Right renal pelvis (tissue), 4 donors: ENCODE measurements at places on chromosomes 2 and 18.
A peak's percentile ranks its signal among the peaks of the same experiment; 100 is the strongest.

GRCh38 chr2:44441200-44441599 lies 79.5 kb downstream of the CAMKMT start:
- no peak for DNase-seq

DNA sequence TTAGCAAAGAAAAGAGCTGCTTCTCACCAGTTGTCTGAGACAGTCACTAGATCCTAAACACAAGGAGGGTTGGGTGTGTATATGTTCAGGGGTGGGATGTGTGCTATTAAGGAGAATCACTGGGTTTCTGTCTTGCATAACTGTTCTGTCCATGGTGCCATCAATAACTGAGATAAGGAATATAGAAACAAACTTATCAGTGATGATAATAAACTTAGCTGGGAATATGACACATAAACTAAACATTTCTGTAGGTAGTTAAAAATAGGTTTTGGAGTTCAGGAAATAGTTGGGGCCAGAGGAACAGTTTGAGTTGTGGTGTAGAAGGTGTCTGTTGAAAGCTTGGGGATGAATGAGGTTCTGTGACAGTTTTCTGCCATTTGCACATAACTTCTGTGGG lies 17.4 kb downstream of the NAPG start:
- no peak for DNase-seq

DNA sequence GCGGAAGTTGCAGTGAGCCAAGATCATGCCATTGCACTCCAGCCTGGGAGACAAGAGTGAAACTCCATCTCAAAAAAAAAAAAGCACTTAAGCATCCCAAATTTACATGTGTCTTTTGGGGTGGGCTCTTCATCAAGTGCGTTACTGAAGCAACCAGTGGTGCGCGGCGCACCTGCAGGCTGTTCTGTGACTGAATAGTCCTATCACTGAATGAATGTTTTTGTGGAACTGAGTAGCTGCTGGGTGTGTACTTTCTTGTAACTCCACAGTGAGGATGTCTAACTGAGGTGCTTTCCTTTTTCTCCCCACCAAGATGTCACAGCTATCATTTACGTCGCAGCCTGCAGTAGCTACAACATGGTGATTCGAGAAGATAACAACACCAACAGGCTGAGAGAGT lies 17.0 kb downstream of the CHMP1B start:
- DNase-seq = no peak

GRCh38 chr2:204170411-204170810 lies 233.8 kb downstream of the ICOS start:
- no peak for DNase-seq

- no peak for DNase-seq
Measured at GRCh38 chr2:113198048-113198789, 24.4 kb downstream of the PSD4 start.

DNA sequence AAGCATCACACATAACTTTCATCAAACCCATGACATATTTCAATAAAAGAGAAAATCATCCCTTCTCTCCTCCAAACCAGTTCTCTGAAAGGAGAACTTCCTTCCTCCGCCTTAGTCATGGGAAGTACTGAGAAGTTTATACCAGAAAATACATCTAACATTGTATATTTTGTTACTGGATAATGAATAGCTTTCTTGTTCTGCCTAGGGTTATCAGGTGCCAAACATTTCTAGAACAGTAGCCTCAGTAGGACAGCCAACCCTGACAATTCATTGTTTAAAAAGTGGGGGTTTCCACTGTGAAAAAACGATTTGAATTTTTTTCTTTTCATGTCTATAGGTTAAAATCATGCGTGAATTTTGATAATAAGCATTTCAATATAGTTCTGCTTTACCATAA lies 16.0 kb upstream of the DAW1 start:
- DNase-seq = no peak

DNA sequence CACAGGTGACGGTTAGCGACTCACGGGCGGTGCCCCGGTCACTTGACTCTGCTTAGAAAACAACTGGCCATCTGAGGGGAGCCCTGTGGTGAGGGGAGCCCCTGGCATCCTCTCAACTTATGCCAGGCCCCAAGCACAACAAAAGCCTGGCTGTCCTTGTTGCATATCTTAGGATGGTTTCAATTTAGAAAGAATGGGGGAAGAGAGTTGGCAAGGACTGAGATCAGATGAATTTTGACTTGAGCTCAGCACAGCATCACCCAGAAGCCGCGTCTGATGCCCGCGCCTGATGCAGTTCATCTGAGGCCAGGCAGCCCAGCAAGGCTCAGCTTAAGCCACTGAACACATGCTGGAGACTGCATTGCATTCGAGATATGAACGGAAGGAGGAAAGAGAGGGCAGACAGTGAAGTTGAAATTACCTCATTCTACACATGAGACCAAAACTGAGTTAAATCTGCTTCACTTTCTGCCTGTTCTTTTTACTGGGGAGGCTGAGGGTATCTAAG lies 36.8 kb downstream of the MYT1L start:
- DNase-seq = no peak

- DNase-seq = no peak
Measured at GRCh38 chr18:1784113-1784512, 787.2 kb downstream of the METTL4 start.

- DNase-seq = no peak
Measured at GRCh38 chr2:7607441-7608173, 690.4 kb downstream of the RNF144A start.

DNA sequence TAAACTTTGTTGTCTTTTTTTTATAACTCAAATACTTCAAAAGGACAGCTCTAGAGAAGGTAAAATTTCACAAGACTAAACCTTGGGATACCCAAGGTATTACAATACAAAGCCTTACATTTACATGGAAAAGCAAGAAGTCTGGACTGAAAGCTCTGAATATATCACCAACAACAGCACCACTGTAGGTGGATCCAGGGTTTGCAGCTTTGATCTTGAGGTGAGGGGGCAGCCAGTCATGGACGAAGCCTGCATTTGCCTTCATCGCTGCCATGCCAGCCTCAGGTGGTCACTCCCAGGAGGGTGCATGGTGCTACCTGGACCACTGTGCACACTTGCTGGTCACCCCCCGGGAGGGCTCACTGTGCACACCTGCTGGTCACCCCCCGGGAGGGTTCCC lies 36.6 kb downstream of the RBFA start:
- no peak for DNase-seq

DNA sequence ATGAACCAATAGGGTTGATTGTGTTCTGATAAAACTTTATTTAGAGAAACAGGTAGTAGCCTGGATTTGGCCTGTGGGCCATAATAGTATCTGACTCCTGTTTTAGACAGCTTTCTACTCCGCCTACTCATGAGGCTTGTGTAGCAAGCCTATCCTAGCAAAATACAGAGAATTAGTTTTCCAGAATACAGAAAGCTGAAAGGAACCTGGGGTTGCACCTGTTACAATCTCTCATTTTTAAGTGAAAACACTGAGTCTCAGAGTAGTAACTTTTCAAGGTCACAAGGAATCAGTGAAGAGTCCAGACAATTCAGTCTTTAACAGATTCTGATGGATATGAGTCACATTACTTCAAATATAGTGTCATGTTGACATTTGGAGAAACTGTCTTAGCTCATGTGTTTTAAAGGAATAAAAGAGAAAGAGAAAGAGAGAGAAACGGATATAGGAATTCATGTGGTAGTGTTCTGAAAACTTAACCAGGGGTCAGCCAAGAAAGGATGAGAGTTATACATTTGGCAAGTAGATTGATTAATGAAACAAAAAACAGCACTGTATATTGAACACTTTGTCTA lies 17.0 kb downstream of the ARHGAP28 start:
- no peak for DNase-seq

DNA sequence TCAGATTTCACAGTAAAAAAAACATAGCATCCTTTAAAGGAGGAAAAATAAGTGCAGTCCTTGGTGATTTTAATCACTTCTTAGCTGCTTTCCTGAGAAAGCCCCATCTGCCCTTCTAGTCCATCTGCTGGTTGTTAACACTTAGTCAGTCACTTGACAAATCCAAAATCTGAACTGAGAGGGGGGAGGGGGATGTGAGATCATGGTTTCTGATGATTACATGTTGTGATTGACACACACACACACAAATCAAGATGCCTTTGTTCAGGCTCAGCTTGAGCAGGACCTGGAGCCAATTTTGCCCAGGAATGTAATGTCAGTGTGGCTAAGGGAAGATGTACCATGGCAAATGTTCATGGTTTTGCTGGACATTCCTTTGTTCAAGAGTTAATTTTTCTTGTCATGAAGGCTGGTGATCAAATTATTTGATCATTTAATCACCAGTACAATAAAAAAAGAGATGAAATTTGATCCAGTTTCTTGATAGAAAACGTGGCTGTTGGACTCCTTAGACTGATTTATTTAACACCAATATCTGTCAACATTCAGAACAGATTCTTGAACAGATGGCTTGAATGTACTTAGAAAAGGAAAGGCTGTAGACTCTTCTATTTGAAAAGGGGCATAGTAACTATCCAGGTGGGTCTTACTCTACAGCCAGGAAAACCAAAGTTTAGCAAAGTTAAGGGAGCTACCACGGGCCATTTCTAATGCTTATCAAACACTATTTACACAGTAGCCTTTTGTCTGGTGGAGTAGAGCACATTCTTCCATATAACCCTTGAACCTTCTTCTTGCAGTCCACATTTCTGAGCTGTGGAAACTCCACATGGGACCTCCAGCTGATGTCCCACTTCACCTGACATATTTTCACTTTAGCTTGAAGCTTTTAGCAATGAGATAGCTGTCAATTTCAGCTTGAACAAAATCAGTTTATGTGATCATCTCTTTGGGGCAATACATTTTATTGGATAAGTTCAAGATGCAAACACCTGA lies 408.7 kb downstream of the PIK3C3 start:
- DNase-seq = no peak

GRCh38 chr2:221505605-221506004 lies 66.5 kb downstream of the EPHA4 start:
- DNase-seq = no peak

DNA sequence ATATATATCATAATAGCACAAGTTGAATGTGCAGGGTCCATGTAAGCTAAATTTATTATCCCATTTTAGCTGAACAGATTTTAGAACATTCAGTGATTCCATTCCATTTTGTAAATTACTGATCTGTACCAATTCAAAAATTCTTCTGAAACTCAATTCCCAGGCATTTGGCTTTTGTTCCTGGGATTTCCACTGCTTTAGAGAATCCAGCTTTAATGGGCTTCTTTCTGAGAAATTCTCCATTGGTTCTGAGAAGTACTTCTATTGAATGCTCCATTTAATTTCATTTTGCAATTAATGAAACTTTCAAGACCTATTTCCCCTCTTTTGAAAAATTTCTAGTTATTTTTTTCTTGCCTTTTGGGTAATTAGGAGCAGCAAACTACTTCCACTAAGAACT lies 36.8 kb downstream of the BCL2 start:
- DNase-seq = no peak

DNA sequence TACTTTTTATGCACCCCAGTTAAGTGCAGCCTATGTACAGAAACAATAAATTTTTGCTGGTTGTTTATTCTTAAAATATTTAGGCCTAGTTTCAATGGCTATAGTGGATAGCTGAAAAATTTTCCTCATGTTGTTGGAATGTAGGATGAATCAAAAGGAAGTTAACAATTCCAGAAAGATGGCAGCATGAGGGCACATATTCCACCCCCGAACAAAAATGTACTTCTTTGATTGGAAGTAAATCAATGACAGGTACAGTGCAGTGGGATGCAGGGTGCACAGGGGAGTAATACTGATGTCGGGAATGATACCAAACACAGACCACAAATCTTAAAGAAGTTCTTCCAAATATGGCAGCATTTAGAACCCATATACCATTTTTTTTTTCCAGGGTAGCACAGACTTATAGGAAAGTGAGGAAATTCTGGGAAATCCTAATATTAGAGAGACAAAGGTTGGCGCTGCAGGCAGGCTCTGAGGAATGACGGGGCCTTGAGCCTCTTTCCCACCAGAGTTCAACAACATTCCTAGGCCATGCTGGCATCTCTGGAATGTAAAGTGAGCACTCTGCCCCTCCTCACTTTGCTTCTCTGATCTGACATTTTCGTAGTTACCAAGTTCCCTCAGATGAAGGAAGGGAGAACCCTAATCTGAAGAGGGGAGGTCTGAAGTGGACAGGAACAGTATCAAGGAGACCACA lies 36.6 kb upstream of the IKZF2 start:
- peak; percentile 36 for DNase-seq

- DNase-seq = no peak
Measured at GRCh38 chr2:219335373-219335786, 2.8 kb upstream of the RESP18 start.

DNA sequence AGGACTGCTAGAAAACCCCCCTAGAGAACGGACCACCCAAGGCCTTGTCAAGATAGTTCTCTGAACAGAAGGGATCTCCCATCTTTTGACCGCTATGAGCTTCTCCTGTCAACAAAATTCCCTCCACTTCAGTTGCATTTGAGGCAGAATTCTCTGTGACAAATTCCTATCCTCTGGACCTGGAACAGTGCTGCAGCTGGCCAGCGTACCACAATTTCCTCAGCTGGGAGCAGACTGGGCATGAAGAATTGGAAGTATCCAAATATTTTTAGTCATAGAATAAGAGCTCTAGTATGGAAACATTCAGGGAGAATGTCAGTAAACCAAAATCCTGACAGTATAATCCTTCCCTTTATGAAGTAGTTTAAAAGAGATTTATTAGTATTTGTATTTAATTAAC lies 147.1 kb upstream of the BOD1L2 start:
- DNase-seq = no peak

- DNase-seq = no peak
Measured at GRCh38 chr2:190780594-190780993, 100.0 kb upstream of the GLS start.

DNA sequence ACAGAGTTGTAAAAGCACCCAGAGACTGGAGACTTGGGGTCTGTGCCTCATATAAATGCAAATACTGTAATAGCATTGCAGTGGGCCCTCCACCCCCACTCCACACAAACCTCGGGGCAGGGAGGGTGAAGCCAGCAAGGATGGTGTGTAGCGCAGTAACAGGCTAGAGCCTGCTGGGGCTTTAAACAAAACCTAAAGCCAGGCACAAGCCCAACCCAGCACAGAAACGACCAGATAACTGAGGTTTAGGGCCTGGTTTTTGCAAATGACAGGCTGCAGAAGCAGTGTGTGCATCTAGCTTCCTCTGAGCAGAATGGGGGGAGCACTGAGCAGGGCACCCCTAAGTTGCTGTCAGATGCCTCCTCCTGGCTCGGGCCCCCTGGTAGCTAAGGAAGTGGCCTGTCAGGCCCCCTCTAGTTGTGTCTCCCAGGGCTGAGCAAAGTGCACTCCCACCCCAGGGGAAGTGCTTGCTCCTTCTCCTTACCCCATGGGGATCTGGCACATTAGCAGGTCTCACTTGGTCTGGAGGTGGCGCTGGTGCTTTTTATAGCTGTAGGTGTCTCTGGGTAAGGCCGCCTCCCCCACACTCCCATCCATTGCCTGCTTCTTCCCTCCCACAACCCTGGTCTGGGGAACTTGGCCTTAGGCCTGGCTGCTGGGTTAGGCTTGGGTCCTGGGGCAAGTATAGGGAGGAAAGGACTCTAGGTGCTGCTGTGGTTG lies 135.1 kb downstream of the CELF4 start:
- no peak for DNase-seq

GRCh38 chr2:179262077-179262660 lies 2.5 kb downstream of the SESTD1 start:
- DNase-seq = no peak

GRCh38 chr18:63074981-63075404 lies 244.6 kb downstream of the BCL2 start:
- DNase-seq = peak; percentile 36

GRCh38 chr18:4246374-4246773 lies 208.7 kb downstream of the DLGAP1 start:
- no peak for DNase-seq

- DNase-seq = no peak
Measured at GRCh38 chr2:36670881-36671595, 25.5 kb upstream of the VIT start.
